ENCODE measurements at places on chromosomes 12 and 14.
A peak's percentile ranks its signal among the peaks of the same experiment; 100 is the strongest.

GRCh38 chr12:113088037-113088436, 31.5 kb downstream of the DTX1 start:
- no peak for DNase-seq

DNA sequence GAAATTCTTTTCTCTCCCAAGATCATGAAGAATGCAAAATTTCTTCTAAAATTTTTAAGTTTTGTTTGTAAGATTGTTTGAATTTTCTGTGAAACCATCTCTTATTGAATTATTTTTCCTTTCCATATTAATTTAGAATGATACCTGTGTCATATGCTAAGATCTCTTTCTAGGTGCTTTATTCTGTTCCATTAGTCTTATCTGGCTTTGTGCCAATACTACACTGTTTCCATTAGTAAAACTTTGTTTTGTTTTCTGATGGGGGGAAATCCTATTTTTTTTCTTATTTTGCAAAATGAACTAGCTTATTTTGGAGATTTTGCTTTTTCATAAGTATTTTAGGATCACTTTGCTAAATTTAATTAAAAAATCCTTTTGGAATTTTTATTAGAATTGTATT, 193.9 kb downstream of the FUT8 start:
- no peak for DNase-seq

DNA sequence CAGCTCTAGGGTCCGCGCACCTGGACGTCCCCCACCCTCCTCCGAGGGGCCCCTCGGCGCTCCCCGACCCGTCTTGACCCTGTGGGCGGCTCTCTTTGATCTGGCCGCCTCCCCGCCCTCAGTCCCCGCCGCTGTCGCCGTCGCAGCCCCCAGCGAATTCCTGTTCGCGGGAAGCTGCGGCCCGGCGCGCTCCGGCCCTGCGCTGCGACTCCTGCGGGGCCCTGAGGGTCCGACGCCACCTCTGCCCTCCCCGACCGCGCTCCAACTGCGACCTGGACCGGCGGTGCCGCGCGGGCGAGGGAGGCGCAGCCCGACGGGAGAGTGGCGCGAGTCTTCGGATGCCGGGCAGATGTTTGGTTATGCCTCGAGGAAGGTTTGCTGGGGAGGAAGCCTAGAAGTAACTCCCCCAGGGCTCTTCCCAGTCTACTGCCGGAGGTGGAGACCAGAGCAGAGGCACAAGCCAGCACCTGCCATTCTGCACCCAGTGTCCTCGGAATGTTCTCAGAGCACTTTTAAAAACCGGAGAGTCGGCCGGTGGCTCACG, 440 bp upstream of the ISM2 start:
- no peak for DNase-seq

DNA sequence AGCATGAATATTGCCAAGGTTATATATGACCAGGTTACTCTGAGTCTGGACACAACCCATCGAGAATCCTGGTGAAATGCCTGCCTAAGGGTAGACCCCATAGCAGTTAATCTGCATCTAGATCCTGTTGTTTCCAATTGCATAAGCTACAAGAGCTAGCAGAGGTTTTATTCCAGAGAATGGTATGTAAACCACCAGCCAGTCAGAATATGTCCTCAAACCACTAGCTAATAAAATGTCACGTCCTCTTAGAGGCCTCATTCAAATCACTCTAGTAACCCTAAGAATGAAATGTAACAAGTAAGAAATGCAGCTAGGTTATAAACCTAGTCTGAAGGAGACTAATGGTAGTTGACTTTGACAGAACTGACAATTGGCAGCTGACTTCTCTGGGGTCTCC, 9.0 kb upstream of the YLPM1 start:
- DNase-seq: no peak

GRCh38 chr12:95520816-95521215, 30.5 kb downstream of the USP44 start:
- no peak for DNase-seq

DNA sequence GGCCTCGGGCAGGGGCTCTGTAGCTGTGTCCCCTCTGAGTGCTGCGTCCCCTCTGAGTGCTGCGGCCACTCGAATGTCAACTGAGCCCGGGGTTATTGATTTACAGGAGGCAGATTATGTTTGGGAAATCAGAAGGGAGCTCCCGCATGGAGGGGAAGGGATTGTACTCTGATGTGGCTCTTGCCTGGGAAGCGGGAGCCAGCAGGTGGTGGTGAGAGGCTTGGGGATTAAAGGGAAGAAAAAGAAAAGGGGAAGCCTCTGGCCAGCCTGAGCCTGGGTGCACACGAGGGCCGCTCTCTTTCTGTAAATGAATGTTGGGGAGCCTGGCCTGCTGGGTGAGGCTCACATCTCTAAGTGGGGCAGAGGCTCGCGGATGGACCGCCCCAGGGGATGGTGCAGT, 143.7 kb downstream of the AACS start:
- no peak for DNase-seq

GRCh38 chr14:80172375-80173051, 38.8 kb downstream of the DIO2 start:
- no peak for DNase-seq

- DNase-seq: no peak
Observed at GRCh38 chr12:39235990-39236767, 206.7 kb downstream of the KIF21A start.

GRCh38 chr14:101763941-101764709, 2.6 kb downstream of the PPP2R5C start:
- no peak for DNase-seq

- no peak for DNase-seq
Observed at GRCh38 chr12:85572956-85573355, 263.3 kb downstream of the RASSF9 start.

GRCh38 chr14:75917946-75918335, 63.9 kb downstream of the TGFB3 start:
- no peak for DNase-seq

GRCh38 chr12:106645074-106645421, 62.2 kb downstream of the RFX4 start:
- peak; percentile 43 for DNase-seq

DNA sequence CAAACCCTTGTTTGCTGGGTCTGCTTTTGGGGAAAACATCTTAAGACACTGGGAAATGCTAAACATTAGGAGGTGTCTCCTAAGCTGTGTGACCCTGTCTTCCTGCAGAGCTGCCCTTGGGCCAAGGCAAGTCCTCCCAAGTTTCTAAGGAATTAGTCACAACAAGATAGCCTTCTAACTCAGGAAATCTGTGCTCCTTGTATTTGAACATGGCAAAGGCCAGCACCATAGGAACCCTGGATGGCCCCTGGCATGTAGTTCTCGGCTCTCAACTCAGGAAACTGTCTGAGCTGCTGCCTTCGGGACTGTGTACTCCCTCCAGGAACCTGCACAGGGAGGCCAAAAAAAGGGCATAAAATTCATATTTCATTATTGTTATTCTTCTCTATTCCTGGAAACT, 37.6 kb upstream of the LTBP2 start:
- no peak for DNase-seq

GRCh38 chr12:39622306-39622705, 2.7 kb upstream of the ABCD2 start:
- DNase-seq: no peak

DNA sequence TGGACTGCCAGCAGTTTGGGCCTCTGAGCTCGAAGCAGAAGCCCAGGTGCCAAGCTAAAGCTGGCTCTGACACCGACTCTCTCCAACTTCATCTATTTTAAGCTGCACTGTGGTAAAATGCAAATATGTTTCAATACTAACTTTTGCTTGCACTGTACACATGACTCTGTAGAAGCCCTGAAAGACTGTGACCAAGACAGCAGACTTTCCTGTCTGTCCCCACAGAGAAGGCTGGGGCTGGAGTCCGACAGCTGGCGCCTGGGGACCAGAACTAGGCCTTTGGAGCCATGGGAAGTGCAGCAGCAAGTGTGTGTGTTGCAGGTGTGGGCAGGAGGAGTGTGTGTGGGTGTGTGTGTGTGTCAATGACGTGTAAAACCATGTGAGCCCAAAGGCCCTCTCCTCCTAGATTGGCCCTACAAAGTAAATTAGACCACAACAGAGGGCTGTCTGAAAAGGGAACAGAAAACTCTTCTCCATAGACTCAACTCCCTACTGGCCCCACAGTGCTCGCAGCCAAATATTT, 16.4 kb upstream of the RAB35 start:
- no peak for DNase-seq

- DNase-seq: no peak
Observed at GRCh38 chr14:27672047-27672446, 1074.2 kb upstream of the NOVA1 start.

DNA sequence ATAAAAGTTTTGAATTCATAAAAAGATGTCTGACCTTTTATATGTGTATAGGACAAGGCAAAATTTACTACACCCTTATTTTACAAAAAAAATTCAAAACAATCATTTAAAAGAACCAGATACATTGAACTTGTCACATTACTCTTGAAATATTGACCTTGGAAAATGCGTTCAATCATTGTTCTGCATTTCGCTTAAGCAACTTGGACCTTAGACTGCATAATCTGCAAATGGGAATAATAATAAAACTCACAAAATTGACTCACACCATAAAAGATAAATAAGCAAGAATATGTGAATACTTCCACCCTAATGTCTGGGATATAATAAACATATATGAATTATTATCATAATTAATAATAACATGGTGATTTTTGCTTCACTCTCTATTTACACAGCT, 69.4 kb upstream of the PTPRB start:
- no peak for DNase-seq

DNA sequence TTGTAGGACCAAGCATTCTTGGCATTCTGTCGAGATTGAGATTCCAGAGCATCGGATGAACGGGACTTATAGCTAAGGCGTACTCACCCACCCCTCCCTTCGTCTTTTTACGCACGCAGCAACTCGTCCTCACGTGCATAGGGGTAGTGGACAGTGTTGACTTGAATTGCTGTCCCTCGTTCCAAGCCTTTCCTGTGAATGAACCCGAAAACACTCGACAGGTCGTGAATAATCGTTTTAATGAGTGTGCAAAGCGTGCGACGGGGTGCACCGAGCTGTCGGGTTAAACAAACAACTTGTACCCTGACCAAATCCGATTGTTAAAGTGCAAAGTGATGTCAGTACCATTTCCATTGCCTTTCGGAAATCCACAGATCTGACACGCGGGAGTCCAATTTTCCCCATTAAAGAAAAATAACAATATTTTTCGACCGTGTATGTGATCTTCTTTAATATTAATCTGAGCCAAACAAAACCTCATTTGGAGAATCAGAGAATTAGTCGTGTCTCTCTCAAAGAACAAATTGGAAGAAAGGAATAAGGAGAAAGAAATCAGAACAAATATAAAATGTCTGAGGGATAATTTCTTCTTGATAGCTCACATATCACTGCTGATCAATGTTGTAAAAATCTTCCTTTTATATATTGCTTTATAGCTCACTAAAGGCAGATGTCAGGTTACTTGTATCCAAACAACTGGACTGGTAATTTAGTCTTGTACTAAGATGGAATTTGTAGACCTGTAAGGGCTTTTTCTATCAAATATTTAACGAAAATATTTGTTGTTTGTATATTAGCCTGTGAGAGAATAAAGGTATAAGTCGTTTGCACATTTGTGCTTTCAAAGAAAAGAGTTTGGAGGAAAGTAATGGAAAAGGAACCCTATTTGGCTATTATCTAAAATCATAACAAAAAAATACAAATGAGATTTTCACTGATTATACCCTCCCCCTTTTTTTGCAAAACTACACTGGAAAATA, 11.8 kb downstream of the FOXG1 start:
- no peak for DNase-seq

DNA sequence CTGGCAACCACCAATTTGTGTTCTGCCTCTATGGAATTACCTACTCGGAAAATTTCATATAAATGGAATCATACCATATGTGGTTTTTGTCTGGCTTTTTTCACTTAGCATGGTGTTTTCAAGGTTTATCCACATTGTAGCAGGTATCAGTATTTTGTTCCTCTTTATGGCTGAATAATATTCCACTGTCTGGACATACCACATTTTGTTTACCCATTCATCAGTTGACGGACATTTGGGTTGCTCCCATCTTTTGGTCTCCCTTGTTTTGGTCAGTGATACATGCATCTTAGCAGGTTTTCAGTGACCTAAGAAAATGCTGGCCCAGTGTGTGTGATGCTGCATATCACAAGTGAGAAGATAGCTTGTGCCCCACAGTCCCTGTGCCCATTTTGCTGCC, 21.2 kb downstream of the CALM1 start:
- no peak for DNase-seq

DNA sequence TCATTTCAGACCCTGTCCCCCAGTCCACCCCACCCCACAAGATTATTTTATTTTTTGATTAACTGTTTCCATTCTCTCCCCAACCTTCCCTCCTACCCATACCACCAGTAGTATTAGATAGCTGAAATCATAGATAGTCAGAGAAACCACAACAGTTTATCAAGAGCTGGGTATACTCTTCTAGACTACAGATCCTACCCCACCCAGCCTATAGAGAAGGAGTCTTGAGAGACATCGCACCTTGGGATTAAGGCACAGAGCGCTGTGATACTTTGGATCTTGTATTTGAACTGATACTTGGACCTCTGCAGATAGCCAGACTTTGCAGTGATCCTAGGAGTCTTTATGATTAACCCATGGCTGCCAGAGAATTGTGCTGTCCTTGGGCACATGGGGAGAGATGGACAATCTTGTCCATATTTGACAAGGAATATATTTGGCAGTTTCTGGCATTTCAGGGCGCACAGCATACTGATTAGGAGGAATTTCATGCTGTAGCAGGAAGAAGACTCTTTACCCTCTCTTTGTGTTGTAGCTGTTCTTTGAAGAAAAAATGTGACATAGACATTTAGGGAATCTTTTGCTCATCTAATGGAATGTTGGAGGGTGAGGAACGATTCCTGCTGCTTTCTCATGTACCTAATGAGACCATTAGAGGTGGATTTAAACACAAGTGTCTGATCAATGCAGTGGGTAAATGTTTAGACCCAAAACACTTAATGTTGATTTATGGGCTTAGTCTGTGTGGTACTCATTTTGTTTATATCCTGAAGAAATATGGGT, 982 bp downstream of the RBMS2 start:
- no peak for DNase-seq

GRCh38 chr14:47194055-47194454, 481.4 kb downstream of the MDGA2 start:
- DNase-seq: no peak

GRCh38 chr14:49923442-49923841, 30.6 kb downstream of the ARF6 start:
- no peak for DNase-seq

DNA sequence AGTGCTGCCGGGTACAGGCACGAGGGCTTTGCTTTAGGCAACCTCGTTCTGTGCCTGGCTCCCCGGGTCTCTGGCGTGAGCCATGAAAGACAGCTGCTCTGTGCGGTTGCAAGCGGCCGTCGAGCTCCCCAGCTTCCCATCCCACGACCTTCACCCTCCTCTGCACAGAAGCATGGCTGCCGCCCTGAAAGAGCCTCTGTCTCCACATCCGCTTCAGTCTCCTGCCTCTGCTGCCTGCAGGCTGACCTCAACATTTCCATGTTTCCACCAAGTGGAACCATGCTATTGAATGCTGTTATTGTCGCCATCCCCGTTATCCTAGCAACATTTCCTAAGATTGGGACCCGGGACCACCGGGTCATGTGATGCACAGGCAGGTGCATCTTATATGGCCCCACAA, 57.1 kb downstream of the KDM2B start:
- no peak for DNase-seq

GRCh38 chr14:36655963-36656686, 5.5 kb upstream of the PAX9 start:
- DNase-seq: peak; percentile 89

GRCh38 chr12:40222247-40222646, 2.5 kb upstream of the LRRK2 start:
- no peak for DNase-seq
